ENCODE measurements at places on chromosomes 1 and 21. TPM values are rescaled to one million over a fixed set of nuclear protein-coding genes. Genes with fewer than 3 reads are reported as not detected.

TAL1 gene
- not detected for total RNA-seq

GUCA2A gene
- not detected for total RNA-seq

PIGR gene
- total RNA-seq = not detected

SYPL2 gene
- not detected for total RNA-seq

RO60 gene
- 60.2 TPM for total RNA-seq

CFHR1 gene
- total RNA-seq = not detected

PYCR2 gene
- 98.1 TPM for total RNA-seq

HMCN1 gene
- total RNA-seq = 0.21 TPM

GRCh38 chr1:43445606-43446387 lies 7.9 kb downstream of the HYI start:
- DNase-seq = no peak

GRCh38 chr1:228204958-228205357 lies 2.9 kb upstream of the OBSCN start:
- no peak for DNase-seq

- DNase-seq = no peak
Measured at GRCh38 chr1:84355556-84355955, 42.7 kb upstream of the DNASE2B start.

GRCh38 chr1:22320587-22321344 lies 130.9 kb upstream of the ZBTB40 start:
- no peak for DNase-seq

GRCh38 chr1:34270181-34270580 lies 93.5 kb downstream of the C1orf94 start:
- no peak for DNase-seq

DNA sequence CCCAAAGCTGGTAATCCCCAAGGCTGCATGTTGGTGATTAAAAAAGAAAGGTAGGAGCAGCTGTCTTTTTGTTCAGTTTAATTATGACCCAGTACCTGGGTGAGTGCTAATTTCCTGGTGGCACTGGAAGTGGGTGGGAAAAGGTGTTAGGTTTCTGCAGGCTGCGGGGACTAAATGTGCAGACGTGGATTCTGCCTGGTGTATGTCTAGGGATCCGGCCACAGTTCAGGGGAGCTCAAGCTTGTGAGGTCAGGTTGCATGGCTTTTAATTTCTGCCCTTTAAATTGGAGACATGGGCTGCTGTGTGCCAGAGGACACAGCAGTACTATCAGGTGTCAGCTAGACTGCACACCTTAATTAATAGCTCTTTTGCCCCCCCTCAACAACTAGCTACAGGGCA lies 20.3 kb upstream of the TBX19 start:
- no peak for DNase-seq

- DNase-seq = no peak
Measured at GRCh38 chr1:180917306-180918065, 4.8 kb downstream of the KIAA1614 start.

- DNase-seq = no peak
Measured at GRCh38 chr1:183634429-183635065, 1.0 kb downstream of the ARPC5 start.

GRCh38 chr21:34128674-34129038 lies 55.3 kb downstream of the MRPS6 start:
- DNase-seq = no peak

- DNase-seq = no peak
Measured at GRCh38 chr21:36446301-36446700, 33.6 kb downstream of the CLDN14 start.

GRCh38 chr1:228702433-228702832 lies 32.8 kb upstream of the RHOU start:
- no peak for DNase-seq

GRCh38 chr1:225710804-225711203 lies 57.9 kb upstream of the ENAH start:
- DNase-seq = no peak

DNA sequence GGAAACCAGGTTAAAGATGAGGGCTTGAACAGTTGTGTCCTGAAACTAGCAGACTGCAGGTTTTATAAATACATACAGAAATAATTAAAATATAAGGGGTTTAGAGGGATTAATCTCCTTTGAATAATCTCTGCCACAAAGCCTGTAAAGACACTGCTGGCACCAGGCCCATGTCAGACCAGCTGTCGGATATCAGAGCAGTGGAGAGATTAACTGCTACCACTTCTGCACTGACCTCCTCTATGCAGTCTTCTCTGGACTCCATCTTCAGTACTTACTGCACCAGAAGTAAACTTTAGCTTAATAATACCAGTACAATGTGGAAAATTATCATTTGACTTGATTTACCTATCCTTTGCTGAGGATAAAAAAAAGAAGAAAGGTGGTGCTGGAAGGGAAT lies 128.6 kb downstream of the LHX4 start:
- DNase-seq = no peak

GRCh38 chr1:9349331-9349851 lies 56.7 kb downstream of the SPSB1 start:
- no peak for DNase-seq

GRCh38 chr1:170073893-170074249 lies 624 bp downstream of the KIFAP3 start:
- DNase-seq = no peak

- peak; percentile 78 for DNase-seq
Measured at GRCh38 chr21:42593007-42593814, 60.2 kb upstream of the PDE9A start.

DNA sequence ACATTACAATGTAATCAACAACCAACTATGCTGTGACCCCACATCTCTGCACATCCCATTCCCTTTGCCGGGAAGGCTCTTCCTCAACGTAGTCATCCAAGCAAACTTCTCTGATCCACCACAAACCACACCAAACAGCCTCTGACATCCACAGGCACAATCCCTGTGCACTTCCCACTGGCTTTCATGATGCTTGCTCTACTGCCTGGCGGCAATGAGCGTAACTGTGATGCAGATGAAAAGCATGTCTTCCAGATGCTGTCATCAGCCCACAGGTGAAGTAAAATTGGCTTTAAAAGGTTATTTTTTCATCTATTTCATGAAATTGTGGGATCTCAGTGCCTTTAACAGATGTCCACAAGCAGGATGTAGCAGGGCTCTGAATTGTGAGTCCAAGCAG lies 635.2 kb downstream of the SMYD3 start:
- DNase-seq = no peak

DNA sequence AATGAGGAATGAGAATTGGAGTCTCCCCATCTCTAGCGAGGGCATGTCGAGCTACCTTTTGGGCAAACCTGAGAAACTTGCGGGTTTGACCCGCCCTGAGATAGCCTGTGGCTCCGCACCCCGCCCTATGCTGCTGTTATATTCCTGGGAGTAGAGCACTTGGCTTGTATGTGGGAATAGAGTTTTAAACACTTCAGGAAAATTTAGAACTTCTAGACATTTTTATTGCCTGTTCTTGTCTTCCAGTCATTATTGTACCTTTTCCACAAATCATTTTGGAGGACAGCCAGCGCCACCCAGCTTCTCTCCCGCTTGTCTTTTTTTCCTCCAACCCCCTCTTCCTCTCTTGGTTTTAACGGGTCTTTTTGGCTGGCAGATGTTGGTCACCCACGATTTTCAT lies 738 bp downstream of the GNPAT start:
- peak; percentile 7 for DNase-seq

DNA sequence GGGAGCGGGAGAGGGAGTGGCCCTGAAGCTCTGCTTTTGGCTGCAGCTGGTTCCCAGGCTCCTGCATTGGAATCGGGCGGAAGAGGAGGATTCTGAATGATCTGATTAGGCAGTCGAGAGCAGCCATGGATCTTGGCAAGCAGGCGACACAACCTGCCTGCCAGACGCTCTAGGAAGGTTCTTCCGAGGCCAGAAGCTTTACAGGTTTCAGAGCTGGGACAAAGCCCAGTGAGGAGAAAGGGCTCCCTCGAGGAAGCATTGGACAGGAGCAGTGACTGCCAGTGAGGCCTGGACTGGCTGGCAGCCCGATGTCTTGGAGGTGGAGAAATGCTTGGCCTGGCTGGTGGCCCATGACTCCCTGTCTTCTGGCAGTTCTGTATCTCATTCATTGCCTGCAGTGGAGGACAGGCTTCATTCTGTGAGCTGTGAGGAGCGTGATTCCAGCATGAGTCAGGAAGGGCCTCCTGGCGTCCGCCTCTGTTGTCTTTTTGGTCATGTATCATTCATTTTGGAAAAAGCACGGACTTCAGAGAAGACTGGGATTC lies 132.7 kb upstream of the IPO9 start:
- no peak for DNase-seq

Measured in activated CD4-positive, alpha-beta T cell treated with anti-CD3 and anti-CD28 coated beads, Interleukin-2, amount 10 ng/mL, durations not matched to agents 7 days and 5 days (primary cell).